ENCODE measurements at places on chromosomes 11 and 22.

GRCh38 chr11:57461841-57462489 lies 1.6 kb downstream of the RTN4RL2 start:
- no peak for DNase-seq

- DNase-seq: no peak
These were observed 51.2 kb upstream of the ARHGAP20 start for GRCh38 chr11:110763249-110764011.

- no peak for DNase-seq
These were observed 4.4 kb downstream of the RCE1 start for GRCh38 chr11:66847461-66848232.

- DNase-seq: no peak
These were observed 19.5 kb upstream of the TPH1 start for GRCh38 chr11:18065572-18065971.

GRCh38 chr11:16093889-16094653 lies 262.3 kb downstream of the SOX6 start:
- no peak for DNase-seq

DNA sequence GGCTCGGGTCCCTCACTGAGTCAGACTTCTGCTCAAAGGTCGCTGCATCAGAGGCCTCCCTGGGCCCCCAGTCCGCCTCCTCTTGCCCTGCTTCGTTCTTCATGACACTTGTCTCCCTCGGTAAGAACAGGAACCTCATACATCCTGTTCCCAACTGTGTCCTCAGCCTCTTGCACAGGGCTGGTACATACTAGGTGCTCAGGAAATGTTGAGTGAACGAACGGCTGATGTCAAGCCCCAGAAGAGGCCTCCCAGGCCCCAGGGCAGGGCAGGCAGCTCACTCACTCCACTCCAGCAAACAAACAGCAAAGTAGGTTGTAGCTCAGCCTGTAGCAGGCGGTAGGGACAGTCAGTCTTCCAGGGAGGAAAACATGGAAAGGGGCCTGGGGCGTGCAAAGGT lies 17.2 kb downstream of the SYNGR1 start:
- DNase-seq: no peak

DNA sequence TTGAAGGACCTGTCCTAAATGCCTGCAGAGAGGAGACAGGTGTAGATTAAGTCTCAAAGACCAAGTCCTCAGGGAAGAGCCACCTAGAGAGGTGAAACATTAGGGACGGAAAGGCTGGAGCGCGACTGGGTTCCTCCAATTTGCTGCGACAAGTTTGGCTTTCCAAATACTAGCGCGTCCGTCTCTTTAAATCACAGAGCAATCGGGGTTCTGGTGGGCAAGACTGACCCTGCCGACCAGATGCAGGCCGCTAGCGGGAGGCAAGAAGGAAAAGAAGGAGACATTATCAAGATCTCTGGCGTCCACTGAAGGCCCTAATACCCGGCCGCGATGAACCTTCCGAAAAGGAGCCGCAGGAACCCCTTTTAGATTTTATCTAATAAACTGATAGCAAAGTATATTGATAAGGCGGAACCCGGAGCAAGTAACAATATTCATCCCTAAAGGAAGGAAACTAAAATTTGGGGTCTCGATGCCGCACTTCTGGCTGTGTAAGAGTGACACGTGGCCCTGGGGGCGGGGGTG lies 128.2 kb upstream of the C11orf58 start:
- DNase-seq: no peak

DNA sequence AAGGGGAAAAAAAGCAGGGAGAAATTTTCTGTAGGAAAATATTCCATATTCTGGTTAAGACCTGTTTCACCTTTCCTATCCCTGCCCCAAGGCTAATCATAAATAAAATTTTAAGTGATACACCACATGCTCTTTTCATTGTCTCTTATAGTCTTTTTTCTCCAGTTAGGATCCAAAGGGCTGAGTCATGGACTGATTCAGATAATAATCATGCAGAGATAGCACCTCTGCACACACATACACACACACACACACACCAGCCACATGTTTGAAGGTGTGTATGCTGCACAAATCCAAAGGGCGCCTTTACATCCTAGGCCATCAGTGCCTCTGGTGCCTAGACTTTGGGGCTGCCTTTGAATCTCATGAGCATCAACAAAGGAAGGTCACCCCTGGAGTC lies 35.5 kb upstream of the CWF19L2 start:
- DNase-seq: no peak

- no peak for DNase-seq
These were observed 74.9 kb downstream of the DEPDC5 start for GRCh38 chr22:31828739-31829138.

DNA sequence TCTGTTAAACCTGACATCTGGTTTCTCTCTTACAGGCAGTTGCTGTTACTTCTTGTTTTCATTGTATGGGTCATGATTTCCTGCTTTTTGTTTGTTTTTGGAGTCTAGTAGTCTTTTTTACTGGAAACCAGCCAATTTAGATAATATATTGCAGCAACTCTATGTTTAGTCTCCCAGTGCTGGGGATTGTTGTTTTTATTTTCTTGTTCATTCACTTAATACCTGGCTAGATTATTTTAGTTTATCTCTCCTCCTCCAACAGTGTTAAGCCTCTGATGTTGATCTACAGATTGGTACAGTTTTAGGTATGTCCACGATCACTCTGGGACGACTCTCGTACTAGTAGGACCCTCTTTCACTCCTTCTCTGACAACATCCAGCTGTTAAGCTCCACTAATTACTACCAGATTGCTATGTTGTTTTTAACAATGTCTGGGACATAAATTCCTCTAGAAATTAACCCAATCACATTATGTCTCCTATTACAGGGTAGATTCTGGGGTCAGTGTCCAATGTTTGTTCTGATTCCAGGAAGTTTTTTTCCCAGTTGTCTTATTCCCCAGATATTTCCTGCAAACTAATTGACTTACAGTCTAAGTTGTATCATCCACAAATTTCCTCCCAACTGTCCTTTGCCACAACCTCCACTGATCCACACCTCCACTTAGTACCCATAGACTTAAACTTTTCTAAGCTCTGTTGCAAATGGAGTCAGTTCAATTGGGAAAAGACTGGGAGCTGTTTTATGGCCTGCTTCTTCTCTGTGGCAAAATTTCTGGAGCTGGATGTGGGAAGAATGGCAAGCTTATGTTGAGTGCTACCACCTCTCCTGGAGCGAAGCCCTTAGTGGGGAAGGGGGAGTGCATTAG lies 1280.6 kb upstream of the CNTN5 start:
- no peak for DNase-seq

DNA sequence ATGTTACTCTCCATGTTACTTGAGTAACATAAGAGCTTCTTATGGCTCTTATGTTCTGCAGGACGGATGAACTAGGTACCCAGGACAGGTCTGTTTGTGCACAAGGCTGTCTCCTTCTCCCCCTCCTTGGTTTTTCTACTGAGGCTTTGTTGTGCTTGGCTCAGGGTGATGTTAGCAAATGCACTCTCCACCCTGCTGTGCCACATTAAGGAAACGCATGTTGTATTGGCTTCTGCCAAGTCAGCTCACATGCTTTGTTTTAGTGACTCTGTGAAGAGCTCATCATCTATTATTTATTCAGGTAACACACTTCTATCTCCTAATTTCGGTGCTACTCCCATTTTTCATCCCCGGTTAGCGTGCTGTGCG lies 108.3 kb downstream of the PTPRJ start:
- DNase-seq: no peak

DNA sequence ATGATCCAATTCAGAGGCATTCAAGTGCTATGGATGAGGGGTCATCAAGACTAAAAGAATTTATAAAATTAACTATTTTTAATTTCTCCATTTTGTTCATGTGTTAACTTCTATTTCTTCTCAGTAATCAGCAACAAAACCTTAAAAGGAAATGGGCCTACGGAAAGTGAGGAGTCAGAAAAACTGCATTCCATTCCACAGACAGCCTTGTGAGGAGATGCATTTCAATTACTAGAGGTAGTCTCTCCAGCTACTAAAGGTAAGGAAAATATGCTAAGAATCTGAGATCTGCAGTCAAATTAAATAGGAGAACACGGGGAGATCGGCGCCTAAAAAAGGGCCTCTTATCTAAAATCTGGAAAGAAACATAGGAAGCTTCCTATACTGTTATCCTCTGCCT lies 661.7 kb downstream of the DLG2 start:
- no peak for DNase-seq

DNA sequence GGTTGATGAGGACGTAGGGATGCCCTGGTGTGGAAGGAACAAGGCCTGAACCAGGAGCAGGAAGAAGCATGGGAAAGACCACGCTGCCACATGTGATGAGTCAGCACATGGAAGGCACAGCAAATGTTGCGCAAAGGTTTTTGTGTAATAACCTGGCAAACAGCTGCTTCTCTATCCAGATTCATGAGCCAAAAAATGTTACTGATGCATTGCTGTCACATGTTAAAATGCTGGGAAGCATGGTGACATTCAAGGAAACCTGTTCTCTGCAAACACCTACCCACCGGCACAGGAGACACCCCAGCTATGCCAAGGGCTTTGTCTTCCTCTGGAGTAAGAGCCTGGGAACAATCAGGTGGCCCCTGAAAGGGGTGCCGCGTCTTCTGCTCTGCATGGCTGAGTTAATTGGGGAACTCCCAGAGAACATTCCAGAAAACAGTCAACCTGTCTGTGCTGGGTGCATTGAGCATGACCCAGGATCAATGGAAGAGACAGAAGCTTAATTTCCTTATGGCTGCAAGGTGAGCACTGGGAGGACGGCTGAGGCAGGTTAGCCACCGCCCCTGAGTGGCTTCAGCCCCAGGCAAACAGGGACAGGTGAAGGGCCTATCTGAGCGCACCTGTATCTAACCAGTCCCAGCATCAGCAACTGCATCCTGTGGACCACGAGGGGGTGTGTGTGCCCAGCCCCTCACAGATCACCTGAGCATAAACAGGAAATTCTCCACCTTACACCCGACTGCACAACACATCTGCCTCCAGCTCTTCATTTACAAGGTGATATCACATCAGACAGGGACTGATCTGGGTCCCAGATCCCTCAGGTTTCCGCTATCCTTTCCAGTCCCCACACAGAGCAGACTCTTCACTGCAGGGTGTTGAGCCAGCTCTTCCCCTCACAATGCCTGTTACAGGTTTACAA lies 108.4 kb downstream of the GGTLC2 start:
- DNase-seq: no peak
